Epithelial cell of proximal tubule (primary cell): ENCODE measurements at places on chromosomes 16 and 17.

DNA sequence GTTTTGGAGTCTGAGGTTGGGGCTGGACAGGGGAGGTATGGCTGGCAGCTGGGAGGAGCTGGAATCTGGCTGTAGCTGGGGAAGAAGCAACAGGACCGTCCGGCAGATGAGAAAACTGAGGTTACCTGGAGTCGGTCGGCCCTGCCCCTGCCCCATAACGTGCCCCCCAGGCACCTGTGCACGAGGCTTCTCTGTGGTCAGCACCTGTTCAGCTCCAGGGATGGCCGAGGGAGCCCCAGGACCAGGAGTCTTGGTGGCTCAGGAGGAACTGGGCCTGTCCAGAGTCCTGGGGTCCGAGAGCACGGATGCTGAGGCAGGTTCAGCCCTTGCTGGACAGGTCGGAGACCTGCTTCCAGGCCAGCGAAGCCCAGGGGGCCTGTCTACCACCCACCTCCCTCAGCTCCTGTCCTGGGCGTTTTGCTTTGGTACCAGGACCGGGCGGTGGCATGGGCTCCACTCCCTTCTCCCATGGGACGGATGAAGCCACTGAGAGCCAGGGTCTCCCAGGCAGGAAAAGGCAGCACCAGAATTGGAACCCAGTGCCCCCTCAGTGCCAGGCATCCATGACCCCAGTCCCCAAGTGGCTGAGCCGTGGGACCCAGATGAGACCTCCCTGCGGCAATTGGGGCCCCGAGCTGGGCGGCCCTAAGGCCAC is 17.1 kb upstream of the CBFA2T3 start:
- DNase-seq = no peak

GRCh38 chr16:87254734-87255133 is 62.5 kb downstream of the C16orf95 start:
- DNase-seq = no peak

- DNase-seq = no peak
These were observed 183.0 kb downstream of the PHKB start for GRCh38 chr16:47644166-47644565.

DNA sequence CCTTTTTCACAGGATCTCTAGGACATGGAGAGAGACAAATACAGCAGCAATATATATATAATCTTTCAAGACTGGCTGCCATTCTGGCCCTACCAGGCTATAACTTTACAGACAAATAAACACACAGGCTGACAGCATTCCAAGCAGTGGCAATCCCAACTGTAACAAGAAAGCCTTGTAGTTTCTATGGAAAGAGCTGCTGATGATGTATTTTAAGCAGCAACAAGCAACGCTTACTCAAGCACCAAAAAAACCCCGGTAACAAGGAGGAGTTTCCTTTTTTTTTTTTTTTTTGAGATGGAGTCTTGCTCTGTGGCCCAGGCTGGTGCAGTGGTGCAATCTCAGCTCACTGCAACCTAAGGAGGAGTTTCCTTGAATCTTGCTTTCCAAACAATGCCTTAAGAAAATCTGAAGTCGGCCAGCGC is 23.2 kb downstream of the LSM12 start:
- DNase-seq = no peak

- no peak for DNase-seq
These were observed 34.9 kb downstream of the SMARCE1 start for GRCh38 chr17:40612599-40613244.

DNA sequence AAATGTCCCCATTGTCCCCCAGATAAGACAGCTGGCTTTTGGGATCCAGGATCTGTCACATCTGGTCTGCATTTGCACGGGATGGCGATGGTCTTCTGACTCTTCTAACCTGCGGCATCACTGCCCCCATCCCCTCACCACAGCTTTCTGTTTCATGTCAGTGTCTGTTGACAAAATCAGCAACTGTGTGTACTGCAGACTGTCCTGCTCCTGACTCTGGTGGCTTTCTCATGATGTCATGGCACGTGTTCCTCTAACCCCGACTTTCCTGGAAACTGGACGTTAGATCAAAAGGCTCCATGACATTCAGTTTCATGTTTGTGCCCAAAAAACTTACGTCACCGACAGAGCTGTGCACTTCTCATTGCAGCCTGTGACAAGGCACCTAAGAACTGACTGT is 30.1 kb upstream of the CPNE2 start:
- DNase-seq = no peak

GRCh38 chr16:49111351-49111750 is 170.3 kb downstream of the CBLN1 start:
- no peak for DNase-seq

GRCh38 chr16:16021988-16022682 is 72.7 kb downstream of the ABCC1 start:
- DNase-seq = peak; percentile 43

DNA sequence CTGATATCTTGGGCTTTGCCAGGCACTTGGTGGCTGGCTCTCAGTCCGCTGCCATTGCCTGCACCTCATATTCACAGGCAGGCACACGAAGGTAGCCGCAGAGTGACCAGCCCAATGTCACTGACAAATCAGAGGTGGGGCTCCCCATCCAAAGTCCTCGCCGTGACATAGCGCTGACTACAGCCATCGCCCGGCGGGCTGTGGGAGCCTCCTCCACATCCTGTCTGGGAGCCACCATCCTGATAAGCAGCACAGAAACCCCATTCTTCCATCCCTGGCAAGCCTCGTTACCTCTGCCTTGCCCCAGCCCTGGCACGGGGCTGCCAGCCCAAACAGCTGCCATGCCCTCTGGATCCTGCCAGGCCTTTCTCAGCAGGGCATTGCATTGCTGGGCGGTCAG is 437.8 kb downstream of the SLC39A11 start:
- DNase-seq = no peak

DNA sequence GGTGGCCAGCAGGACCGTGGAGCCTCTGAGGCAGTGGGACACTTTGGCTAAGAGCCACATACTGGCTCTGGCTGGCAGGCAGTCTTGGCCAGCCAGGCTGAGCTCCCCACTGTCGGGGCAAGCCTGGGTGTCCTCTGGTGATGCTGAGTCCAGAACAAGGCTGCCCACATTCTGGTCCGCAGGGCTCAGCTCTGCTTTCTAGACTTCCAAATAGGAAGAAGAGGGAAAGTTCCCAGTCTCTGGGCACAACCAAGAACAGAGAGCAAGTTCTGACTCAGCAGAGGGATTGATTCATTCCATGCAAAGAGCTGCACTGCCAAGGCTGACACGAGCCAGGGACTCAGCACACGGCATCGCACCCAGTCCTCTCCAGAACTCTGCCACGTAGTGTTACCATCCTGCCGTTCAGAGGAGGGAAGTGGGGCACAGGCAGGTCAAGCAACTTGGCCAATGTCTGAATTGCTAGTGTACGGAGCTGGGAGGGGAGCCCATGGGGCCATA is 58.9 kb downstream of the NOS2 start:
- no peak for DNase-seq

GRCh38 chr16:84284154-84284722 is 10.4 kb upstream of the WFDC1 start:
- DNase-seq = no peak

- no peak for DNase-seq
These were observed 5.5 kb upstream of the TCF25 start for GRCh38 chr16:89867918-89868317.

DNA sequence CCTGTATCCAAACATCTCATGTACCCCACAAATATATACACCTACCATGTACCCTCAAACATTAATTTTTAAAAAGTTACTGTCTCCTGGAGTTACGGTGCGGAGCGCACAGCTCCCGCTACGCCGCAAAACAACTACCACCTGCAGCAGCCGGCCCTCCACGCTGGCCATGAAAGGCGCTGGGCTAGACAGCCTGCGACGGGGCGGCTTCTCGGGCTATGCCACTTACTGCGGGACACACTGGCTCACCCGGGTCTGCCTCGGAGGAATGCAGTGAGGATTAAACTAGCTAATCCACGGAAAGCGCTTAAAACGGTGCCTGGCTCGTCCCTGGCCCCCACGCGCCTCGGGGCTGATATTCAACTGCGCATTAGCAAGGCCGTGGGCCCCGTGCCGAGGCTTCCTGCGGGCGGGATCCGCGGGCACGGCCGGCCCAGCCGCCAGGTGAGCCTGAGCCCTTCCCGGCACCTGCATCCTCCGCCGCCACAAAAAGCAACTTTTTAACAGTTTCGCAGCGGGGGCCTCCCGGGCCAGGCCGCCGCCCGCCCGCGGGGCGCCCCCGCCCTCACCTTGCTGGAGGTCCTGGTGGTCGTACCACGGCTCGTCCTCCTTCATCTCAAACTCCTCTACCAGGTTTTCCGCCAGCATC is 633 bp downstream of the CDR2 start:
- DNase-seq = no peak

- DNase-seq = no peak
These were observed 47.3 kb upstream of the CHMP6 start for GRCh38 chr17:80944326-80944725.

DNA sequence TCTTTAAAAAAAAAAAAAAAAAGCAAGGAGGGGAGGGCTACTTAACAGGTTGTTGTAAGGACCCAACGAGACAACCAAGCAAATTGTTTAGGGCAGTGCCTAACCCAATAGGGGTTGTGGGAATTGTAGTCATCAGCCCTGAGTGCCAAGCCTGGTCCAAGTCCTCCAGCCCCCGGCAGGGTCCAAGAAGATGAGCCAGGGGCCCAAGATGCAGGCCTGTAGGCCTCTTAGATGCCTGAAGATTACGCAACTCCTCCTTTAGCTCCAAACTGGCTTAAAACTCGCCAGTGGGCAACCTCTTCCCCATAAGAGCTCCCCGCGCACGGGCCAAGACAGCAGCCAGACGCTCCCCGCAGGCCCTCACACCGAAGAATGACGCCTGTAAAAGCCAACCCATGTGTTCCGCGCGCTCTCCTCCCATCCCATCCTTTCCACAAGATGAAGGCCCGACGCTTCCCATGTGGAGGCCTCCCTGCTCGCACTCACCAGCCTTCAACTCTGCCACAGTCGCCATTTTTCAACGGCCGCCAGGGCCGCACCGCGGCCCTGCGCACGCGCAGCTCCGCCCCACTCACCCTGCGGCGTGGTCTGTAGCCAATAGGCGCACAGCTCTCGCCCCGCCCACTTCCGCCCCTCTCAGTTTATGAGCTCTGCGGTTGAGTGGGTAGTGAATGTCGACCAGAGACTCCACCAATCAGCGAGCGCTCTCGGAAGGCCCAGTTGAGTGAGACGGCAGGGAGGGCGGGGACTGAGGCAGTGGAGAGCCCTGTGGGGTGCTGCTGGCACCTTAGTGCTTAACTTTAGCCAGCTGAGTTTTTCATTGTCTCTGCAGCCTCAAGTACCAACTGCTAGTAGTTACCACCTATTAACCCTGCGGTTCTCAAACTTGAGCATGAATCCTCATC is at the start of gene CEP20:
TSS of gene CEP20 (minus strand) at position 532 of the 905 bp plus-strand sequence. CDS start at position 514, 18 bp downstream.
- DNase-seq = peak; percentile 79

DNA sequence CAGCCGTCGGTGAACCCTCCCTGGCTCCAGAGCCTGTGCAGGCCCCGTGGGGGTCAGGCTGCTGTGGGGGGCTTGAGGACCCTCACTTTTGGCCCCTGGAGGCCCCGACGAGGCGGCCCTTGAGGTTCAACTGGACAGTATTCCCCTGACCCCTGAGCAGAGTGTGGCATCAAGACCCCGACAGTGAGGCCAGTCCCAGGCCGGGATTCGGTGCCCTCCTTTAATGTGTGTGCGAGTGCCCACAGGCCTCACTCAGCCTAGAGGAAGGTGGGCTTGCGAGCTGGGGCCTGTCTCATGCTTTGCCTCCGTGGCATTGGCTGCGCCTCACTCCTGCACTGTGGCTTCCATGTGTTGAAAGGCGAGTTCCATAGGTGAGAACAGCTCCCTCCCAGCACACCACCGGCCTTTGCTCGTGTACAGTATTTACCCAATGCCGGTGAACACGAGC is 94.5 kb downstream of the METRNL start:
- DNase-seq = no peak

DNA sequence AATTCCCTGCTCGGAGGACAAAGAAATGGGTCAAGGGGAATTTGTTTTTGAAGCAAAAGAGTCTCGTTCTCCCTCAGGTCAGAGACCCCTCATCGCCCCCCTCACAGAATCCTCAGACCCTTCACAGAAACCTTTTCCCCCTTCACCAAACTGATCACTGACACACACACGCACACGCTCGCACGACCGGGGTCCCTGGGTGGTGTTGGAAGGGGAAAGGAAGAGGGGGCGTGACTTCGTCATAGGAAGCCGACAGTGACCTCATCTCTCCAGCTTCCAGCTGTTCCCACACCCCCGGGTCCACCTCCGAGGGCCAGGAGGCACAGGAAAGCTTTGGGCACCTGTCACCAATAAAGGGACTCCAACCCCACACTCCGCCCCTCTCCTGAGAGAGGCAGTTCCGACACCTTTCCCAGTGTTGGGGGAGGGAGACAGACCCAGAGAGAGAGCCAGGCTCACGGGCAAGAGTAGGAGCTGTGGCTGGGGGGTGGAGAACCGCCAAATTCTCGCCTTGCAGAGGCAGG is 1.2 kb downstream of the ASGR1 start:
- no peak for DNase-seq

- DNase-seq = no peak
These were observed 49.7 kb downstream of the SMG6 start for GRCh38 chr17:2253768-2254406.

GRCh38 chr17:12536021-12536420 is 129.7 kb upstream of the MYOCD start:
- DNase-seq = no peak

- no peak for DNase-seq
These were observed 76.1 kb upstream of the IRX3 start for GRCh38 chr16:54362591-54363206.

GRCh38 chr16:27644165-27644564 is 94.2 kb downstream of the KATNIP start:
- no peak for DNase-seq
